ENCODE measurements at places on chromosomes 7 and 10.

DNA sequence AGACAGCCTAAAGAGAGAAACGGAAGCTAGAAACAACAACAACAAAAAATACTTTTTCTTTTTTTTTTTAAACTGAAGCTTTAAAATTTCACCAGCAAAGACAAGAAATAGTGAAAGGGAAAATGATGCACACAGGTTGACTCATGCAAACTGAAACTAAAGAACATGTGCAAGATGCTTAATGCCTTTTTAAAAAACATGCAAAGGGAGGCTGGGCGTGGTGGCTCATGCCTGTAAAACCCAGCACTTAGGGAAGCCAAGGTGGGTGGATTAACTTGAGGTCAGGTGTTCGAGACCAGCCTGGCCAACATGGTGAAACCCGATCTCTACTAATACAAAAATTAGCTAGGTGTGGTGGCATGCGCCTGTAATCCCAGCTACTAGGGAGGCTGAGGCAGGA is 15.1 kb upstream of the CUBN start:
- no peak for DNase-seq

GRCh38 chr7:69885431-69885830 is 287.2 kb downstream of the AUTS2 start:
- no peak for DNase-seq

DNA sequence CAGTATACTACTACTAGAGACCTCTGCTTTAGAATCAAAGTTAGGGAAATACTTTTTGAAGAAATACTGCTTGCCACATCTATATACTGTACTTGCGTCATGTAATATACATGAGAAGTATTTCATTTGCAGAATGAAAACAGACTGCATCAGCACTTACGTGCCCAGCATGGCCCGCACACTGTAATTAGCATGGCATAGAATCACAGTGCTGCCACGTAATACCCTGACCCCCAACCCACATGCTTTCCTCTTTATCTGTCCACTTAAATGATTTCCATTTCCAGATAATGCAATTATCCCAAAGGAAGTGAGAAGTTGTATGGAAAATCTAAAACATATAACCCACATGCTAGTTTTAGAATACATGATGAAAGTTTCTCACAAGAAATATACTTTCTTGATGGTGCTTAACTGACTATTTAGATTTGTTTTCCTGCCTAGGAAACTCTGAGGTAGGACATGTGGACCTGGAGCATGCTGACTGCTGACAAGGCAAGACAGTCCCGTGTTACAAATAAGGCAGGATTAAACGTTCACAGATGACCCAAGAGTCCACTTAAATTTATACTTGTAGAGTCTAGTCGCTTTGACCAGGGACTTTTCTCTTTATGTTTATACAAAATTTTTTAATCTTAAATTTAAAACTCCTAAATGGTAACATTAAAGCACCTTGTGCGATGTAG is 12.6 kb downstream of the USP6NL start:
- no peak for DNase-seq

DNA sequence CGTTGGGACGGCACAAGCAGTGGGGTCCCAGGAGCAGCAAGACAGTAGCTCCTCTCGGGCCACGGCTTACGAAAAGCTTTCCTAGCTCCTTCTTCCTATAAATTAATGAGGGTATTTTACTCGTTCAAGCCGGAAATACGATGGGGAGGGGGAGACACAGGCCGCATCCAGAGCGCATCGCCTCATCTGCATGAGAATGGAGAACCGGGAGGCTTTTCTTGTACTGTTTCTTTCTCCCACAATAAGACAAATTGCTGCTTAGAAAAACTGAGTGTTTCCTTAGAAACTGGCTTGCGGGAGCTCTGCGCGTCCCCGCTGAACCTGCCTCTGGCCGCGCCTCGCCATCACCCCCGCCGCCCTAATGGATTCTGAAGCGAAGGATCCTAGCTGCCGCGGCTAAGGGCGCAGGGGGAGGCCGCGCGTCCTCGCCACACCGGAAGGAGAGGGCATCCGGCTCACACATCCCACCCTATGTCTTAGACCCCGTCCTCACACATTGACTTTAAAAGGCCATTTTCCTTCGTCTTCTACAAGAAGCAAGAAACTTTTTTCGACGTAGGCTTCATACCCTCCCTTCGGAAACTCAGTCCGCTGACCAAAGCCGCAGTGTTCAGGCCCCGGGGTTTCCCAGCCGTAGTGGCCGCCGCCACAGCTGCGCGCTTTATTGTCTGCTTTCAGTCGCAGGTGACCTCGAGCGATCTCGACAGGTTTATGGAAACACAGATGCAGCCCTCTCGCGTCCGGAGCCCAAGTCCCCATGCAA is 8.8 kb downstream of the NXPH1 start:
- DNase-seq = no peak

DNA sequence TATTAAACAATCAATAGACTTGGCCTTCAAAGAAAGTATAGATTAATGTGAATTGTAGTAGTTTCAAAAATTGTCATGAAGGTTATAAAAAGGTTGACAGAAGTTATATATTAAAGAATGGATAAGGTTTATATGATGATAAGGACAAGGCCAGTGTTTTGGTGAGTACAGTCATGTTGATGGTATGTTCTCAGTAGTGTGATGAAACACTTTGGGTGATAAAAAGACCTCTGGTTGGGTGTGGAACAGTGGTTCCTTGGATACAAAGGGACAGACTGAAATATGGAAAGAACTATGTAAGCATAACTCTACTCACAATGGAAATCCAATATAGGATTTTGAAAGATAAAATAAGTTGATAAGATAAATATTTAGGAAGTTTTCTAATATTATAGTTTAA is 866.3 kb downstream of the ANKRD7 start:
- DNase-seq = no peak

- DNase-seq = no peak
These were observed 8.3 kb downstream of the COBL start for GRCh38 chr7:51308265-51308664.

- no peak for DNase-seq
These were observed 90.0 kb downstream of the GATA3 start for GRCh38 chr10:8144496-8144895.

- no peak for DNase-seq
These were observed 35.4 kb downstream of the MALSU1 start for GRCh38 chr7:23334482-23335056.

DNA sequence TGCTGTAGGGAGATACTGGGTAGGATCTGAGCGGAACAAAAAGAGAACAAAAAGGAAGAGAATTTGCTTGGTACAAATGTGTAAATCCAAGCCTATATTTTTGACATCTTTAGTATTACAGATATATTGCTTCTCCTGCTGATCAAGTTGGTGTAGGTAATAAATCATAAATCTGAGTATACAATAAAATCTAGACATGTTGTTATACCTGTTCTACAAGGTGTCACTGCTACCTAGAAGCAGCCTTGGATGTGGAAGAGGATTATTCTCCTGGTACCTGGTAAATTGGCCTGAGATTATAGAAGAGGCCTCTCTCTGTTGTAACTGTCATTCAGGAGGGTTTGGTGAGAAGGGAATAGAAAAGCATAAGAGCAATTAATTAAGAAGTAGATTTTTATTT is 89.9 kb upstream of the LSM8 start:
- DNase-seq = no peak

GRCh38 chr10:71344154-71344925 is 25.3 kb downstream of the SLC29A3 start:
- no peak for DNase-seq

GRCh38 chr7:150503581-150503980 is 11.1 kb upstream of the GIMAP7 start:
- no peak for DNase-seq

DNA sequence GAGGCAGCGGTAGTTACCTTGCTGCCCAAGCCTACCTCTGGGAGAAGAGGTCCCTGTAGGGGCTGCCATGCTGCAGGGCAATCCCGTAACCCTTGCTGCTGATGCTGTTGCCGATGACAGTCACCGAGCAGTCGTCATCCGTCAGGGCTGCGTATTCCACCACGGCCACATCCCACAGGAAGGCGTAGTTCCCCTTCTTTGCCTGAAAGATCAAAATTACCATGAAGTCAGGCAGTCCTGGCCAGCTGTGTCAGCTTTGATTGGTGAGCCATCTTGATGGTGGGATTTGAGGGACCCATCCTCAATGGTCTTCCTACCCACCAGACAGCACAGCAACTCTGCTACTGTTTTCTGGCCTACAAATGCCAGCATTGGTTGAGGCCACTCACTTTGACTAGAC is 746.8 kb downstream of the GRID1 start:
- no peak for DNase-seq

- no peak for DNase-seq
These were observed at the start of gene ELN for GRCh38 chr7:74027683-74028320. Gene ELN (plus strand): TSS chr7:74028173. CDS start chr7:74028188, 15 bp downstream.

GRCh38 chr10:1195828-1196227 is 139.6 kb downstream of the WDR37 start:
- no peak for DNase-seq

DNA sequence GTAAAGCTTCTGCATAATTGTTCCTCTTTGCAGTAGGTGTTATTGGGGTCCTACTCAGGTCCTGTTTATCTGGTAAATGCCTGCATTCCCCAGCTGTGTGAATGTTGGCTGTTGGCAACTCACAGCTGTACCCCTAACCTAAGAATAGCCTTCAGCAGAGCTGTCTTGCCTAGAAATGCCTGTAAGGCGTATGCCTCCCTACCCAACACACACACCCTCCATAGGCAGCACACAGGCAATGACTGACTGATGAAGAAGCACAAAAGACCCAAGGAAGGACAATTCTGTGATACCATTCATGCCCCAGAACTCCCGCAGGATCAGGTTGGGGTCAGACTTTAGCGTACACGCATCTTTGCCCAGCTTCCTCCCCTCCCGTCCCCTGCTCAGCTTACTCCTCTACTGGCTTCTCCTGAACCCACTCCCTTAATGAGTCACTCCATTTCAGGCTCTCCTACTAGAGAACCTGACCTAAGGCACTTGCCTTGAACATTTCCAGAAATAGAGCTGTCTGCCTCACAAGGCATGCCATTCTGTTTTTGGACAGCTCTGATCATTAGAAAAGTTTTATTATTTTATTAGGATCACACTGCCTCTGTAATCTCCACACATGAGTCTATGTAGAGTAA is 99.2 kb upstream of the PIK3CG start:
- no peak for DNase-seq

GRCh38 chr10:101894742-101895141 is 51.1 kb upstream of the KCNIP2 start:
- no peak for DNase-seq

- DNase-seq = no peak
These were observed 94.5 kb downstream of the PDGFA start for GRCh38 chr7:424961-425793.

- DNase-seq = no peak
These were observed 72.0 kb downstream of the RNF216 start for GRCh38 chr7:5709347-5709950.

- no peak for DNase-seq
These were observed 74.2 kb downstream of the MAD1L1 start for GRCh38 chr7:2158331-2159175.

- no peak for DNase-seq
These were observed 22.8 kb downstream of the UNC5B start for GRCh38 chr10:71234970-71235685.

- no peak for DNase-seq
These were observed 86.7 kb downstream of the KLF6 start for GRCh38 chr10:3698312-3698711.

DNA sequence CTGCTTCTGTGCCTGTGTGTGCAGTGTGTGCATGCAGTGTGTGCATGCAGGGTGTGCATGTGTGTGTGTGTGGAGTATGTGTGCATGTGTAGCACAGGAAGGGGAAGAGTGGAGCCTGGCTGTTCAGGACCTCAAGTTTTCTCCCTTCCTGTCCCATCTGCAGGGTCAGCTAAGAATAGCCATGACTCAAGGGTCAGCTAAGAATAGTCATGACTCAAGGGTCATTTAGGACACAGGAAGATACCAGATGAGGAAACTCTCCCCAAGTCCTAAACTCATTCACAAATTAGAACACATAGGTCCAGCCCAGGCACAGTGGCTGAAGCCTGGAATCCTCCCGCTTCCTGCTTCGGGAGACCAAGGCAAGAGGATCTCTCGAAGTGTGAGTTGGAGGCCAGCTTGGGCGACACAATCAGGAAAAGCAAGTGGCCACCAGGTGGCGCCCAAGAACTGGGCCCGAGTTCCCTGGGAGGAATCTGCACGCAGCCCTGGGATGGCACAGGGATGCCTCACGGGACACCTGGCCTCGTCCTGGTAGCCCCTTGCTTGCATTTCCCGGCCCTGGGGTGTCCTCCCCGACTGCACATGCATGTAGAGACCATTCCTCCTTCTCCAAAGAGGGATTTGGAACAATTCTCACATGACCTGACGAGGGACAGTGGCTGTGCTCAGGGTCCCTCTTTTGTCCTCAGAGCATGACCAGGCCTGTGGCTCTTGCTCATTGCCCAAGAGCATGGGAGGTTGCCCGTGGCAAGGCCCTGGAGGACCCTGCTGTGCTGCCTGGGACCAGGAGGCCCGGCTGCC is 21.4 kb upstream of the VOPP1 start:
- DNase-seq = peak; percentile 57

DNA sequence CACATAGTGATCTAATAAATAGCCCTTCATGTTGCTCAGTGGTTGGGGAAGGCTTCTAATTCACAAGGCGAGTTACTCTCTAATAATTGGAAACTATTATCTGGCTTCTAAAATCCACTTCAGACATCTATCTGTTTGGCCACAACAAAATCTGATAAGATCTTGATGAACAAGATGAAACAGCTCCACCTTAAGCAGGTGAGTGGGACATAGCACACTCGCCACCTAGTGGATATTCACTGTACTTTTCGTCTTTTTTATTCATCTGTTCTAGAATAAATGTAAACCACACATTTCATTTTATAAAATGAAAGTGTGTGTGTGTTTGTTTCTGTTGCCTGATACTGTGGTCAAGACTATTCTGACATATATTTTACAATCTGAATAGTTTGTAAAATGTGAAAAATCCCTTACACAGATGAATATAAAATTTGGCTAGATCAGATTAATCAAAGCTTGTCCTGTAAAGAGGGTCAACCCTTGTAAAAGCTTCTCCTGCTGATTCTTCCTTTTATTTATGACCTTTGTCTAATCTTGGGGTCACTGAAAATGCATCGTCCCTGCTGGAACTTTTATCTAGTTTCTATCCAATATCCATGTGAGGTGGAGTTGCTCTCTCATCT is 26.5 kb upstream of the CNTNAP2 start:
- DNase-seq = peak; percentile 56

DNA sequence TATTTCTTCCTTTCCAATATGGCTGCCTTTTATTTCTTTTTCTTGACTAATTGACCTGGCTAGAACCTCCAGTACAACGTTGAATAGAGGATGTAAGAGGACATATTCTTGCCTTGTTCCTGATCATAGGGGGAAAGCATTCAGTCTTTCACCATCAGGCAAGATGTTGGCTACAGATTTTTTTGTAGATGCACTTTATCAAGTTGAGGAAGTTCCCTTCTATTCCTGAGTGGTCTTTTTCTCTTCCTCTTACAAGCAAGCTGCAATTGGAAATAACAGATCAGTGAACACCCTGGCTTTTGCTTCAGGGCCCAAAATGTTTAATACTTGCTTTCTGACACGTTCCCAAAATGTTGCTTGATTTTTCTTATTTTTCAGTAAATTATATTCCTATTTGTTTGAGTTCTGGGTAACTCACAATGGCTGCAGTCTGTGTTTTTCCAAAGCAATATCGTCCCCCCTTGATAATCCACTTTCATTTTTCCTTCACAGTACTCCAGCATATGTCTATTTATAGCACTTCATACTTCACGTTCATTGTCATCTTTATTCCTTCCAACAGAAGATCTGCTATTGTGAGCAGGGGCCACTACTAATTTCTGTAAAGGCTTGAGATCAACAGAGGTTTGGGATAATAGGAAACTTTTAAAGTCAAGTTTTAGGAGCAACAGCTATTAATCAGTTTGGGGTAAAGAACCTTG is 11.7 kb downstream of the CPEB3 start:
- no peak for DNase-seq

GRCh38 chr7:163971-164881 is 28.1 kb upstream of the FAM20C start:
- DNase-seq = no peak
